Adrenal gland (tissue), 19 donors: ENCODE measurements at places on chromosomes 1 and 21.

DNA sequence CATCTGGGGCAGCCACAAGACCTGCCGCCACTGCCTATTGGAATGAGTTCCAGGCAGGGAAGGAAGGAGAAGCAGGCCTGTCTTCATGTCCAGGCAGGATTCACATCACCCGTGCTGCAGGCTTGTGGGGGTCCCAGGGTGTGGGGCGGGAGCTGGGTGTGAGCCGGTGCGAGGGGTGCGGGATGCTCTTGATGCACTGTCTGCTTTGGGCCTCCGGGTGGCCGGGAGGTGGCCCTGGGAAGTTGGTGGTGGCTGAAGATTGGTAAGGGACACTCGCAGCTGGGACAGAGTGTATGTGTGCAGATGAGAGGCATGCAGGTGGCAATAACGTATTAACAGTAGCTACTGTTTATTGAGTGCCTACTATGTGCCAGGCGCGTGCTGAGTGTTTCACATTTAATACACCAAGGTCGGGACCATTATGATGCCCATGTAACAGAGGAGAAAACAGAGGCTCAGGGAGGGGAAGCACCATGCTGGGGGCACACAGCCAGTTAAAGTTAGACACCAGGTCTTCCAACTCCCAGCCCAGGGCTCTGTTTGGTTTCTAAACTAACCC, 3.3 kb downstream of the CROCC start:
- no peak for DNase-seq

- peak; percentile 63 for DNase-seq
Observed at GRCh38 chr1:32335790-32336590, at the start of gene MARCKSL1. Gene MARCKSL1, minus strand, starts transcription at chr1:32336233. Its CDS starts 200 bp downstream, at chr1:32336033.

GRCh38 chr1:33898881-33899280, 35.0 kb downstream of the HMGB4 start:
- no peak for DNase-seq

- DNase-seq, result no peak
Observed at GRCh38 chr1:213724640-213725536, 262.9 kb upstream of the PROX1 start.

- no peak for DNase-seq
Observed at GRCh38 chr1:225156254-225156653, 226.8 kb downstream of the DNAH14 start.
